ENCODE measurements at places on chromosomes 6 and 20.

DNA sequence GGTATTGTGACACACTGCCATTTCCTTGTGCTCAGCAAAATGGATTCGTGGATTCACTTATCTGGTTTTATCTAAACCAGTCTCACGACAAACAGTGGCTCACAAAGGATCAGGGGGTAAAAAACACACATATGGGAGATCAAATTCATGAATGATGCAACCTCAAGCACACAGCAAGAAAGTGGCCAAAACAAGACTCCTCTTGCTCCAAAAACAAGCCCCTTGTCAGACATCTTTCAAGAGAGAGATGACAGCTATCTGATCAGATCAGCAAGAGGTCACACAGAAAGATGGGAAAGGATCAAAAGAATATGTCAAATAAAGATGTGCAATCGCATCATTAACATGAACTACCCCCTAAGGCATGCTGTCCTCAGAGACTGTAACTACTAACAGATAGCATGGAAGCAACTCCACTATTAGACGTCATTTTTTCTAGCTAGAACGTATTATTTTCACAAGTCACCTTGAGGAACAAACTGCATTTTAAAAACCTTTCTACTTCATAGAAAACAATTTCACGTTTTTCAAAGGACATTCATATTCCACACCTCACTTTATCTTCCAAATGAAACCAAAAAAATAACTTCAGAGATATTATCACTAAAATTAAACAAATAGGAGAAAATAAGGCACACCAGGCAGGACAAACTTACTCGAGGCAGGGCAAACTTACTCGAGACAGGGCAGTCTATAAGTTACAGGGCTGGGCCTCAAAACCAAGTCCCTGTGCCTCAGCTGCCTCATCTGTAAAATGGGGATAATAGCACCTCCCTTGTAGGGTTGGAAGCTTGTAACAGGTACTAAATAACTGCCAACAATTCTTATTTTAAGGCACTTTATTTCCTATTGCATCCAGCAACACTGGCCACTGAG is 122.3 kb downstream of the PREX1 start:
- DNase-seq = no peak

GRCh38 chr6:113920663-113921267 is 50.2 kb downstream of the HDAC2 start:
- DNase-seq = no peak

DNA sequence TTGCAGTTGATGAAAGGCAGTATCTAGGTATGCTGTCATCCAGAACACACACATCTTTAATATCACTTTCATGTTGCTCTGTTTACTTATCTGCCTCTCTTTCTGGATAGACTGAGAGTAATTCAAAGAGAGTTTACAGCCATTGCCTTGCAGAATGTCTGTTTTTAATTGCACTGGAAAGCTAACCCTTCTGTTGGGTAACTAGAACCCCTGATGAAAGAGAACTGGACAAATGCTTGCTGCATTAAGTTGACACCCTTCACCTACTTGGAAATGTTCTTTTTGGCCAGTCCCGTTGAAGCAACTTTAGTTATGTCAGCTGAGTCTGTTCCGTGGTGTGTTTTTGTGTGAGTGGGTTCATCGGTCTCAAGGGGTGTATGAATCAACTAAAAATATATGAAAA is 383.8 kb upstream of the CITED2 start:
- DNase-seq = no peak

- no peak for DNase-seq
These were observed 224.0 kb upstream of the PLN start for GRCh38 chr6:118324116-118324515.

GRCh38 chr6:44011350-44011920 is 115.8 kb downstream of the MRPL14 start:
- DNase-seq = no peak

- no peak for DNase-seq
These were observed 16.1 kb upstream of the SIRPB2 start for GRCh38 chr20:1507276-1507675.

DNA sequence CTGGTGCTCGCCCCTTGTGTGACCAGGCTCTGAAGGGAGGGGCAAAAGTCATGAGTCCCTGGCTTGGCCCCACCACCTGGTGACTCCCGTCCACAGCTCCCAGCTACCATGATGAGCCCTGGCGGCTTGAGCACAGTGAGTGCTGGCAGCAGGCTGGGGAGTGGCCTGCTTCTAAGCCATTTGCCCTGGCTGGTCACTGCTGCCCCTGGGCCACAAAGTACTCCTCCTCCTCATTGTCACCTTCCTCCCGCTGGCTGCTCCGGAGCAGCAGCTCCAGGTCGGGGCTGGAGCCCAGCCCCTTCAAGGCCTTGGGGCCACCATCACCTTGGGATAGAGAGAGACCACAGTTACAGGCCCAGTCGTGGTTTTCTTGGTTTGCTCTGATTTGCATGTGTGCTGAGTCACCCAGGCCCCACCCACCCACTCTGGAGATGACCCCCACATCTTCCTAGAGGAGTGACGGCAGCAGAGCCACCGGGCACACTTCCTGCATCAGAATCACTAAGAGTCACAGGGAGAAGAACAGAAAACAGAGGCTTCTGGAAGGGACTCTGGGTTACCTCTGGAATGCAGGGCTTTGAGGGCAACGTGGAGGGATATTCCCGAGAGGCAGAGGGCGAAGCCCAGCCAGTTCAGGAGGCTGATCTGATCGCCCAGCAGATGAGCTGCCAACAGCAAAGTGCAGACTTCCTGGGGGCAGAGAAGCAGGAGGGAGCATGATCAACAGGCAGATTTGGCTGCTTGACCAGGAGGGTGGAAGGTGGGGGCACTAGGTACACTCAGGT is 42.1 kb upstream of the CDH22 start:
- DNase-seq = no peak

DNA sequence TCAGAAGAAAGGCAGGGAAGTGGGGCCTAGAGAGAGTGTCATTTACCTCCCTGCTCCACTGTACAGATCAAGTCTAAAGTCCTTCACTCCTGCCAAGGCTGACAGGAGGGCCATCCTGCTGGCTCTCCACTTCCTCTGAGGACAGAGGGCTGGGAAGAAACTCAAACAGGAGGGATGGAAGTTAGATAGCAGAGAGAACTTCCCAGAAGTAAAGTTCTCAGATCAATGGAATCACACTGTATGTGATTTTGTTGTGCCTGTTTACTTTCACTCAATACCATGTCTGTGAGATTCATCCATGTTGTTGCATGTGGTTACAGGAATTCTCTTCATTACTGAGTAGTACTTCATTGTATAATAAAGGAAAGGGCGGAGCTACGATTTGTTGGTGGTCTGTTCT is 32.3 kb upstream of the ZFAND3 start:
- no peak for DNase-seq

GRCh38 chr6:30075094-30075789 is at the start of gene RNF39:
Gene RNF39 (minus strand): TSS chr6:30075769. CDS start chr6:30075585, 184 bp downstream.
- no peak for DNase-seq

DNA sequence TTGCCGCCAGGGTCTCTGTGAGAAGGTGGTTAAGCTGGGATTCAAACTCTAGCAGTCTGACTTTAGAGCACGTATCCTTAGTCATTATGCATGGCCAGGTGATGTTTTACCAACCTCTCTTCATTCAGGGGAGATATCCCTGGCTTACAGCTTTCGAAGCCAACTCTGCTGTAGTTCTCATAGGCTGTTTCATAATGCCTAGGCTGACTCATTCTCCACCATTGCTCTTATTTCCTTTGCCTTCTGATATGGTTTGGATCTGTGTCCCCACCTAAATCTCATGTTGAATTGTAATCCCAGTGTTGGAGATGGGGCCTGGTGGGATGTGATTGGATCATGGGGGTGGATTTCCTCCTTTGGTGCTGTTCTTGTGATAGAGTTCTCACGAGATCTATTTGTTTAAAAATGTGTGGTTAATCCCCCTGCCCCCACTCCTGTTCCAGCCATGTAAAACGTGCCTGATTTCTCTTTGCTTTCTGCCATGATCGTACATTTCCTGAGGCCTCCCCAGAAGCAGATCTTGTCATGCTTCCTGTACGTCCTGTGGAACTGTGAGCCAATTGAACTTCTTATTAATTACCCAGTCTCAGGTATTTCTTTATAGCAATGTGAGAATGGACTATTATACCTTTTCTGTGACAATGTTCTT is 94.6 kb upstream of the MAN1A1 start:
- DNase-seq = no peak

DNA sequence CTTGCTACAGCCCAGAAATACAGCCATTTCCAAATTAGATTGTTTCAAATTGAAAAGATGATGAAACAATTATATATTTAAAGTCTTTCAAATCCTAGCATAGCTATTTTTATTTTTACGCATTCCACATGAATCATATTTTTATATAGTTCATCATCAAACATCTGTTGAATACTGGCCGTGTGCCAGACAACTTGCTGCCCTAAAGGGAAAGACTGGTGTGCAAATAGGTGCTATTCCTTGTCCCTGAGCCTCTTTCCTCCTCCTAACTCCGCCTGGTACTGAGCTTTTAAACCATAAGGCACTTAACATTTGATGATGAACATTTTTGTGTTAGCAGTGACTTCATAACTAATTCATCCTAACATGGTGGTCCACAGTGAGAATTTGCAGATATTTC is 18.7 kb upstream of the PLCG1 start:
- DNase-seq = no peak

DNA sequence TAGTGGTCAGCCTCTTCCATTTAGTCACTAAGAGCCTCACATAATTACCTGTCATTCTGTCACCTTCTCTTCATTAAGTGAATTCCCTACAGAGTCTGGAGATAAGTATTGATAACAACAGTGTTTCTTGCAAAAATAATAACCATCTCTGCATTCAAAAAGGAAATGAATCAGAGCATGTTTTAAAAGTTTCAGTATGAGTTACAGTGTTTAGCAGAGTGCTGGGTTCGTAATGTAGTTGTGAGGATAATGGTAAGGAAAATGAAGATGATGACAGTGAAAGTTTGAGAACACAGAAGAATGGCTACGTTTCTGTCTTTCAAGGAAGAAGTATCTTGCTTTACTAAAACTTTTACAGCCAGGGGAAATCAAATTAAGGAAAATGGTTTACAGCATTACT is 31.3 kb downstream of the GPRC6A start:
- DNase-seq = no peak

DNA sequence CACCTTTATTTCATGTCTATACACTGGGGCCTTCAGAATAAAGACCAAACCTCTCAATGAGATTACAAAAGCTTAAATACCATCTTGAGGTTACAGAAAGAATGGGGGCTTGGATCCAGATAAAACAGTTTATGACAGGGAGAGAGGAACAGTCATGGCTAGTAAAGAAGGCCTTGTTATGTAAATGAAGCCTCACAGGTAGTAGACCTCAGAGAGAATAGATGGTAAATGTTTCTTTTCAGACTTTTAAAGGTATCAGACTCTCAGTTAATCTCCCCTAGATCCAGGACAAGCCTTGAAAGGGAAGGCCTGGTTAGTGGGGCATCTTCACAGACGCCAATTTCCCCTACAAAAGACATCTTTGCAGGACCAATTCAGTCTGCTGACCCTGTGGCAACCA is 1325.6 kb downstream of the HACE1 start:
- no peak for DNase-seq

GRCh38 chr6:7173843-7174503 is 66.2 kb downstream of the RREB1 start:
- no peak for DNase-seq

- DNase-seq = no peak
These were observed 696.7 kb downstream of the DHX35 start for GRCh38 chr20:39658662-39659409.

DNA sequence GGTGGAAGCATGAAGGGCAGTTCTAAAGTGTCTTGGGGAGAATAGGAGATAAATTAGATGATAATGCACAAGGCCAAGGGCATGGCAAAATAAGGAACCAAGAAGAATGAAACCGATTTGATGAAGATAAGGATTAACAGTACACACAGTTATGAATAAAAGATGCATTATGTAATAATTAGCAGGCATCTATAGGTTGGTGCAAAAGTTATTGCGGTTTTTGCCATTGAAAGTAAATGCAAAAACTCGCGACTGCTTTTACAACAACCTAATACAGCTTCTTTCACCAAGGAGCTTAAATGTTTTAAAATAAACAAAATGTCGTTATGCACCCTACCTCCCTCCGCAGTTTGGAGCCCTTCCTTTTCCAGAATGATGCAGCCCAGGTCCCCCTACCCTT is 29.0 kb downstream of the MAS1 start:
- DNase-seq = no peak

- DNase-seq = no peak
These were observed 84.3 kb upstream of the FOXO3 start for GRCh38 chr6:108476376-108476775.

DNA sequence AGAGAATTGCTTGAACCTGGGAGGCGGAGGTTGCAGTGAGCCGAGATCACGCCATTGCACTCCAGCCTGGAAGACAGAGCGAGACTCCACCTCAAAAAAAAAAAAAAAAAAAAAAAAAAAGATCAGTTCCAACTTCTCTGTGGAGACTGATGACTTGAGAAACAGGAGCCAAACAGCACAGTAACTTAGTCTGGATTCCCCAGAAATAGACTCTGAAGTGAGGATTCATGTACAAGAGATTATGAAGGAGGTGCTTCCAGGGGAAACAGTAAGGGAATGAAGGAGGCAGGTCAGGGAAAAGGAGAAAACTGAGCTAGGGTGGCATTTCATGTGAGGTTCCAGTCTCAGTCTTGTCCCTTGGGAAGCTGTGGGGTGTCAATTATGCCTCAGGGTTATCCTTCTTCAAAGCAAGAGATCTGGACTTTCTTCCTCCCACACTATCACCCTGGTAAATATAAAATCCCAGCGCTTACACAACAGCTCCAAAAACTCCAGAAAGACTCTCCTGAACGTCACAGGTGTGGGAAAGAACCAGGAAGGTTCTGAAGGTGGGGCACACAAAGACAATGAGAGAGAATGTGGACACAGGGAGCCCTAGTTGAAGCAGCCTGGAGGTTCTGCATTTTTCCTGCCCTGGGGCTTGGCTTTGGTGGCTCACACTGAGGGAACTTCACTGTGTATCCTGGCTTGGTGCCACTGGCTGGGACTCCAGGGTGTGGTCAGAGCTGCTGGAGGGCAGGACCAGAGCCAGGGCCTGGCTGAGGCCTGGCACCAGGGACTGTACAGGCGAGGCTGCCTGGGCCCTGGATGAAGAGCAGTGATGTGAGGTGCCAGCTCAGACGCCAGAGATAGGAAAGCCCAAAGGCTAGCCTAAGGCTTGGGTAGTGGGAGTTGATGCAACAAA is 46.8 kb downstream of the PCNA start:
- no peak for DNase-seq

DNA sequence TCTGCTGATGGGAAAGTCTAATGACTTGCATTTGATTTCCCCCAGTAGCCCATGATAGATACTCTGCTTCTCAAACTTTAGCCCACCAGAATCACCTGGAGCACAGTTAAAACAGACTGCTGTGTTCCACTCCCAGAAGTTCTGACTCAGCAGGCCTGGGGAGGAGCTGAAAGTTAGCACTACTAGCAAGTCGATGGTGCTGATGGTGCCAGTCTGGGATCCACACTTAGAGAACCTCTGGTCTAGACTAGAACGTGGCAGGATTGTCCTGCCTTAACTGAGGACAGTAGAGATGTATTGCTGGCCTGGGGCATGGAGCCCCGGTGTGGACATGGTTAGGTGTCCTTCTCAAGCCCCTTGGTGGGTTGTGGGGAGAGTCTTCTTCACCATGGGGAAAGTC is 8.7 kb downstream of the TOX2 start:
- no peak for DNase-seq
